KBM-7 (cell line): ENCODE measurements at places on chromosomes 4 and X.
A peak's percentile ranks its signal among the peaks of the same experiment; 100 is the strongest.

DNA sequence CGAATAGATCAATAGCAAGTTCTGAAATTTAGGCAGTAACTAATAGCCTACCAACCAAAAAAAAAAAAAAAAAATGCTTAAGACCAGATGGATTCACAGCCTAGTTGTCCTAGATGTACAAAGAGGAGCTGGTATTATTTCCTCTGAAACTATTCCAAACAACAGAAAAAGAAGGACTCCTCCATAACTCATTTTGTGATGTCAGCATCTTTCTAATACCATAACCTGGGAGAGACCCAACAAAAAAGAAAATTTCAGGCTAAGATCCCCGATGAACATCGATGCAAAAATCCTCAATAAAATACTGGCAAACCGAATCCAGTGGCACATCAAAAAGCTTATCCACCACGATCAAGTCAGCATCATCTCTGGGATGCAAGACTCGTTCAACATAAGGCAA is 1557.9 kb downstream of the C4orf33 start:
- no peak for DNase-seq

GRCh38 chr4:174210354-174210753 is 73.1 kb downstream of the FBXO8 start:
- peak; percentile 13 for DNase-seq

DNA sequence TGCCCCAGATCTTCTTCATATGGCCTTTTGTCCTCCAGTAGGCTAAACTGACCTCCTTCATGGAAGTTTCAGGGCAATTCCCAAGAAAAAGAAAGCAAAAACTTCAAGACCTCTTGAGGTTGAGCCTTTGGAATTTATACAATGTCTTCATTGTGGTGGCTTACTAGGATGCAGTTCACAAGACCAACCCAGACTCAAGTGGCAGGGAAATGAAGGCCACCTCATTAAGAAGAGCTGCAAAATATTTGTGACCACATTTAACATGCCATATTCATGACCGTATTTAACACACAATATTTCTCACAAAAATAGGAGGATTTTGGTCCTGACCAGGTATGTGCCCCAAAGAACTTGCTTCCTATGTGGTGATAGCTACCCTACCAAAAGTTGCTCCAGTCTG is 605.5 kb upstream of the PITX2 start:
- DNase-seq = no peak

DNA sequence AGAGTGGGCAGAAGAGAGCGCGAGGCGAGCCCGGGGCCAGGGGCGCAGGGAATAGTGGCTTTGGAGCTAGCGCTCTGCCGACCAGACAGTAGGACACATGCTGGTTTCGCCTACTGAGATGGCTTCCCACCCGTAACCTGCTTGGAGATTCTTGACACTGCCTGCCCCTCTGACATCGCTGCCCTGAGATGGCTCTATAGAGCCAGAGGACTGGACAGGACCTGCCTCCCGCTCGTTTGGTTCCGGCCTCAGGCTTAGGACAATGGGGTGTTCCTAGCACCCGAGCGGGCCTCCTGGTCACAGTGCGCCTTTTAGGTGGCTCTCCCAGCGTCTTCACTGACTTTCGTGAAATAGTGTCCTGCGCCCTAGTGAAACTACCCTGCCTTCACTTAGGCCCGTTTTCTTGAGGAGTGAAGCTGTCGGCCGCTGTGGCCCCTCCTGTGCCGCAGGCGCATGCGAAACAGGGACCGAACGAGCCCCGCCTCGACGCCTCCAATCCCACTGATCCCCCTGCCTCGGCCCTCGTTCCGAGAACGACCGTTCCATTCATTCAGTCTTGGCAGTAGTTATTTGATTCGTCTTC is 608 bp downstream of the TAF1 start:
- DNase-seq = peak; percentile 55

- no peak for DNase-seq
These were observed 14.1 kb downstream of the PDS5A start for GRCh38 chr4:39963656-39964055.

DNA sequence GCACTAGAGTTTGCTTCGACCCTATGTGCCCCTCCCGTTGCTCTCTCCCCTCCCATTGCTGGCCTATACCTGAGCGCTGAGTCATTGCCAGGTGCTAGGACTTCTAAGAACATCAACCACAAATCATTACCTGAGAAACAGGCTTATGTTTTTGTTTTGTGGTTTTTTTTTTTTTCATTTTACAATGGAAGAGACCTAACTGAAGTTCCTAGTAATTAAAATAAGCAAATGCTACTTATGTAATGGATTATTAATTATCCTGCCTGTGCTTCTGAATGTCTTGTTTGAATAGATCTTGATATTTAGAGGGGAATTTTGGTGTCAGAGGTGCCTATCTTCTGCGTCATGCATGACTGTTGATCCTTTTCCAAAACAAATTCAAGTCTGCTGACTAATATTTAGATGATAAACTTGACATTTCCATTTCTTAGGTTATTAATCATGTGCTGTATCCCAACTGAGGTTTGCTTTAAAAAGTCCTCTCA is 275.4 kb upstream of the CPEB2 start:
- no peak for DNase-seq

DNA sequence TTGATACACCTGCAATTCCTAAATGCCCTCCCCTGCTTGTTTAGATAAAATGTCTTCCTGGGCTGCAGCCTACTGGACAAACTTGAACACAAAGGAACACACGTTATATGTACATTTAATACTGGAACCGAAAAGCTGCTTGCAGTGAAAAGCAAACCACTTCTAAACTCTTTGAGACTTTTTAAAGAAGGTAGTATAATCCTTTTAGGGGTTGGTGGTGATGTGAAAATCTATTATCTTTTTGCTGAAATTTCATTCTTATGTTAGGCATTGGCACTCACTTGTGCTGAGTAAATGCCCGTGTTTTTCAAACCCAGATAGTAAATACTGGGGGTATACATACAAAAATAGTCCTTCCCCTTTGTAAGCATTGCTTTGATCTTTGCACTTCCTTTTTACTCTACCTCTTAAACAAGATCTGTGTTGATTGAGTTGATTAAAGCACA is 2.2 kb downstream of the NFKB1 start:
- DNase-seq = peak; percentile 36

- no peak for DNase-seq
These were observed 24.4 kb upstream of the SLC25A43 start for GRCh38 chrX:119374736-119375135.

- no peak for DNase-seq
These were observed 8.1 kb downstream of the EPGN start for GRCh38 chr4:74316397-74316796.

DNA sequence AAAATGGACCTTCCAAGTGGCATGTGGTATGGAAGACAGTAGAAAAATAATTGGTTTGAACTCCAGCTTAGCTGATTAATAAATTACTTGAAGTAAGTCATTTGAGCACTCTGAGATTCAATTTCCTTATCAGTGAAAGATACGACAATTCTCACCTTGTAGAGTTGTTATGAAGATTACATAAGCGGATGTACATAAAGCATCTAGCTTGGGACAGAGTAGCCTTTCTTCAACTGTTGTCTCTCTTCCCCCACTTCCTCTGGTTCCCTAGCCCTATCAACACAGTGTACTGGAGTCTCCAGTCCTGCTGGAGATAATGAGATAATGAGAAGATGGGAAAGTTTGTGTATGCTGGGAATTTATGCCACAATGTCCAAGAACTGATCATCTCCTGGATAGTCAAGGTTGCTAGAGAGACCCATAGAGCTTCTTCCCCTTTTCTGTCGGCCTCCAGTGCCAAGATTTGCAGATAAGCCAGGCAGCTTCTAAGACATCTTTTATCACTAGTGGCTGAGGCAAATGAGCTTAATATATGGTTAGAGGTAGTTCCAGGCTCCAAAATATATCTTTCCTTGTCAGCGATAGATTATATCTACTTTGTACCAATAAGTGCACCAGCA is 33.9 kb downstream of the VSIG4 start:
- peak; percentile 85 for DNase-seq

- DNase-seq = no peak
These were observed 121.8 kb upstream of the BMPR1B start for GRCh38 chr4:94636004-94636403.

DNA sequence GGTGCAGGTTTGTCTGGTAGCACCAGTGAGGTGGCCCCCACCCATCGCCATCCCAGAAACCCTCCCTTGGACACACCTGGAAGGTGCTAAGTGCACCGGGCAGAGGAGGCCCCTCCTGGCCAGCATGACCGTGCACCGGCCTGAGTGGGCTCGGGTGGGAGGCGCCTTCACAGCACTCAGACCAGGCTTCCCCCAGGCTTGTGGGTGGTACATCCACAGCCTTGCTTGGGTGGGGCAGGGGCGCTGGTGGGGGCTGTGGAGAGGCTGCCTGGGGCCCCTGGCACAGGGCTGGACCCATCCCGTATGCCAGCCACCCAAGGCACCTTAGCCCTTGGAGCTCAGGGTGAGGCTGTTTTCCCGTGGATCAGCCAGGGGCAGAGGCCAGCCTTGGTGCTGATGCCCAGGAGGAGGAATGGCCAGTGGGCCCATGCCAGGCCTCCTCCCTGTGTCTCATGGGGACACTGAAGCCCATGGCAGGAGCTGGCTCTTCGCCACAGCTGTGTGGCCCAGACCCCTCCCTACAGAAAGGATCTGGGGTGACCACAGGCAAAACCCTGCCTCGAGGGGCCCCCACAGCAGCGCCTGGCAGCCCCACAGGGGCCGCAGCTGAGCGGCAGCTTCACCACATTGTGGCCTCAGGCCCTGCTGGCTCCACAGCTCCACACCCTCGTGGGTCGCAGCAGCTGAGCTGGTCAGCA is 21.4 kb downstream of the NKX1-1 start:
- DNase-seq = no peak

GRCh38 chr4:1839282-1839681 is 16.7 kb downstream of the LETM1 start:
- no peak for DNase-seq

- DNase-seq = no peak
These were observed 53.5 kb upstream of the KLF3 start for GRCh38 chr4:38610521-38610920.

GRCh38 chr4:5101571-5101970 is 50.3 kb downstream of the STK32B start:
- no peak for DNase-seq

GRCh38 chrX:148416931-148417330 is 83.5 kb upstream of the AFF2 start:
- no peak for DNase-seq

GRCh38 chr4:181646864-181647263 is 596.3 kb upstream of the TENM3 start:
- DNase-seq = no peak

GRCh38 chr4:40908702-40909362 is 159.1 kb downstream of the NSUN7 start:
- DNase-seq = peak; percentile 90

- DNase-seq = no peak
These were observed 30.4 kb upstream of the TMSB15A start for GRCh38 chrX:102546828-102547493.

GRCh38 chrX:154374313-154375155 is at the start of gene FLNA:
Gene FLNA, minus strand, starts transcription at chrX:154374634. Its CDS starts 3,389 bp downstream, at chrX:154371245.
- peak; percentile 37 for DNase-seq

DNA sequence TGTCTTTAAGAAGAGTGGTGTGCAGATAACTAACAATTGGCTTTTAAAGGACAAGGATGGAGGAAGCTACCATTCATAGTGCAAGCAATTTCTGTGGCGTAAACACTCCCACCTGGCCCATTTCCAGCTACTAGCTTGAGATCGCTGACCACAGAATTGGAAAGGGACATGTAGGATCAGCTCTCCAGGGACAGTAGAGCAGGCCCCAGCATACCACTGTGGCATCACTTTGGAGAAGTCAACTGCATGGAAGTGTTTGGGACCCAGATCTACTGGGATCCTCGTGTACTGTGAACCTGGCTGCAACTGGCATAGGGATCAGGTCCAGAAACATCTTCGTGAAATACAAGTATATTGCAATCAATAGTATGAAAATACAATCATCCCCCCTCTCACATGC is 515.0 kb downstream of the INPP4B start:
- DNase-seq = no peak

DNA sequence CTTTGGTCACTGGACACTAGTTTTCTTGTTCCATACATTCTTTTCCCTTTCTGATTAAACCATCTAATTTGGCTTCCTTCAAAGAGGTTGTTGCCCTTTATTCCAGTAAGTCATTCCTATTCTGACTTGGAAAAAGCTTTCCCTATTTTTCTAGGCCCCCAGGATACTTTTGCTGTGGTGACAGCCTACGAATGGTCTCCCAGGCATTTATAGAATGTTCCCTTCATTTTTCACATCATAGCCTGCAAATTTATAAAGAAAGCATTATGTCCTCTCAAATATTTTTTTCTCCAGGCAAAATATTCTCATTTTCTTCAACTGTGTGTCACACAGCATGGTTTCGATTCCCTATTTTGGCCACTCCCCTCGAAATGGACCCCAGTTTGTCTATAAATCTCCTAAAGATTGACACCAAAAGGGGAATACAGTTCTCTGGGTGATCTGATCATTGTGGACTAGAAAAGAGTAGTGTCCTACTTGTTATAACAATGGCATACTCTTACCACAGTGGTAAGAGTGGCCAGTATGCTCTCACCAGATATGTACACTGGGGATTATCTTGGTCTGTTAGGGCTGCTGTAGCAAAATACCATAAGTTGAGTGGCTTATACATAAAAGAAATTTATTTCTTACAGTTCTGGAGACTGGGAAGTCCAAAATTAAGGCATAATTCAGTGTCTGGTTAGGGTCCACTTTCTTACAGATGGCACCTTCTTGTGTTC is 41.5 kb upstream of the BMP2K start:
- DNase-seq = no peak

DNA sequence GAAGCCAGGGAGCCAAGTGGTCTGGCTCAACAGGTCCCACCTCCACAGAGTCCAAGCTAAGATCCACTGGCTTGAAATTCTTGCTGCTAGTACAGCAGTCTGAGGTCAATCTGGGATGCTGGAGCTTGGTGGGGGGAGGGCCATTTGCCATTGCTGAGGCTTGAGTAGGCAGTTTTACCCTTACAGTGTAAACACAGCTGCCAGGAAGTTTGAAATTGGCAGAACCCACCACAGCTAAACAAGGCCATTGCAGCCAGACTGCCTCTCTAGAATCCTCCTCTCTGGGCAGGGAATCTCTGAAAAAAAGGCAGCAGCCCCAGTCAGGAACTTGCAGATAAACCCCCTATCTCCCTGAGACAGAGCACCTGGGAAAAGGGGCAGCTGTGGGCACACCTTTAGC is 84.9 kb downstream of the EDA2R start:
- no peak for DNase-seq

DNA sequence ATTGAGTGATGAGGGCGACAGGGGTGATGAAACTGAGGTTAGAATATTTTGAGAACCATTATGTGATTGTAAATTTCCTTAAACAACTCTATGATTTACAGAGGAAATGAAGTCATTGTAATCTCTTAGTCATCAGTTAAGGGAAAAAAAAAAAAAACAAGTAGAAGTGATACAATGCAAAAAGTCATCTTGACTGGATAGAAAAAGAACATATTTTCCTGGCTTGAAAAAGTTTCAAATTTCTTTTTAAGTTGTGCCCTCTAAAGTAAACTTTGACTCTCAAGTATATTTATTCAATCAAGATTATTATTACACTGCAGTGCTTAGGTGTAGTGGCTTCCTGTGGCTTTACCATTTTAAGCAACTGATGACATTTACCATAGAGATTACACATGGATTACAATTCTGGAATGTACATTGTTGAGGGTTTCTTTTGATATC is 40.6 kb downstream of the GABRB1 start:
- no peak for DNase-seq

GRCh38 chr4:145045180-145045579 is 52.8 kb downstream of the ANAPC10 start:
- no peak for DNase-seq
